ENCODE measurements at places on chromosomes 13 and 19.
A peak's percentile ranks its signal among the peaks of the same experiment; 100 is the strongest.

DNA sequence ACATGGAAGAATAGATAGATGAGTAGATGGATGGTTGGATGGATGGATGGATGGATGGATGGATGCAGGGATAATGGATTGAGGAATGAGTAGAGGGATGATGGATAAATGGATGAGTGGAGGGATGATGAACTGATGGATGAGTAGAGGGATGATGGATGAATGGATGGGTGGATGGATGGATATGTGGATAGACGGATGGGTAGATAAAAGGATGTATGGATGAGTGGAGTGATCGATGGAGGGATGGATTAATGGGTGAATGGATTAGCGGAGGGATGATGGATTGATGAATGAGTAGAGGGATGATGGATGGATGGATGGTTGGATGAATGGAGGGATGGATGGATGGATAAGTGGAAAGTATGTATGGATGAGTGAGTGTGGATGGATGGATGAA, 533.2 kb downstream of the RFC3 start:
- no peak for DNase-seq

- DNase-seq, result no peak
Observed at GRCh38 chr19:46014534-46014933, 8.3 kb downstream of the PGLYRP1 start.

- DNase-seq, result no peak
Observed at GRCh38 chr19:30148039-30148790, 206.2 kb downstream of the URI1 start.

DNA sequence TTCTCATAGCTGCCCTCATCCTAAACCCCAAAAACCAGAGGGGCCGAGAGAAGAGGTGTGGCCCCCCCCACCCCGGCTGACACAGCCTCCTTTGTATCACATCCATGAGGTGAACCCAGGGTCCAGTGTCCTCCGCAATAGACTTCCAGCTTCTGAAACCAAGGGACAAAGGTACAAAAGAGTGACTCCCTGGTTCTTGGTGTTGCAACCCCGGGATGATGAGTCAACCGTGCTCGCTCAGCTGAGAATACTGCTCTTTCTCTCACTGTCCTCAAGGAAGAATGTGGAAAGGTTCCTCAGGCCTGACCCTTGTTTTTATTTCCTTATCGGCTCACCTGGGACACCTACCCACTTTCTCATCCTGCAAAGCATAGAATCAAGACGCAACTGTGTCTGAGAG, 5.5 kb downstream of the SLC15A1 start:
- no peak for DNase-seq

GRCh38 chr13:94129490-94129894, 350.0 kb downstream of the DCT start:
- DNase-seq, result no peak

GRCh38 chr13:69641773-69642172, 465.9 kb upstream of the ATXN8OS start:
- DNase-seq, result no peak

DNA sequence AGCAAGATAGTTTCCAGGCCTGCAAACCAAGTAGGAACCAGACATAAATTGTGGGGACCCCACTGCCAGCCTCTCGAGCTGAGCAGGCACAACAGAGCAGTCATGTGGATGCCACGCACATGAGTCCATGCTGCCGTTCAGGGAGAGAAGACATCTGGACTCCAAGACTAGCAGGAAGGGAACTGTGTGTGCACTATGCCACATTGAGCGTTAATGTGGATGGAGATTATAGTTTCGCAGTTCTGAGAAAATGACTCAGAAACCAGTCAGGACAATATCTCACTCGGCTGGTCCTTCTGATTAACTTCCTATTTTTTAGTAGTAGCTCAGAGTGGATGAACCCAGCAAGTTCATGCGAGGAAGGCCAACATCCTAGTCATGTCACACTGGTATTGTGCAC, 124.9 kb downstream of the CRYL1 start:
- DNase-seq, result no peak

DNA sequence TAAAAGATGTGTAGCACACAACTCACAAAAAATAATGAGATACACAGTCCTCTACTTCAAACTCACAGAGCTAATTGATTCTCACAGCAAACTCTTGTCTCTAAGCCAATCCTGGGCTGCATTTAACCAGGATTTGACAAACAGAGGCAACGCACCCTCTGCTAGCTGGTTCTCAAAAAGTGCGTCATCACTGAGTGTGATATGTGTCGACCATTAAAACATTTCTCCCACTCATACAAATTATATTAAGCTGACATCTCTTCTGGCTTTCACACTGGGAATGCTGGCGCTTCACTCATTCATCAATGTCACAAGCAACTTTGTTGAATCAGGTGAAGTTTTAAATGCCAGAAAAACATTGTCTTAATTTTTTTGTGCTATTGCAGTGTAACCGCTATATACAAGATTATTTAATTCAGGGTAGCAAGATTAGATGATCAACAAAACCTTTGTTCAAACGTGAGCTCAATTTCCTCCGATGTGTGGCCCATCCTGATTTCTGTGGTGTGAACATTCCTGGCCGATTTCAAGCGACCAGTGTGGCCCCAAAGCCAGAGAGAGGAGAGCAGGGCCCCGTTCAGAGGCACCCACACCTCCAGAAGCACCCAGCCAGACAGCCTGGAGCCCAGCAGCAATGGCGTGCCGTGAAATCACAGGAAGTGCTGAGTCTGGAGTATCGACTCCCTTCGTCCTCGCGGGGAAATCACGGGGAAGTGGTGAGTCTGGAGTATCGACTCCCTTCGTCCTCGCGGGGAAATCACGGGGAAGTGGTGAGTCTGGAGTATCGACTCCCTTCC, 49.4 kb downstream of the RASA3 start:
- DNase-seq, result no peak

DNA sequence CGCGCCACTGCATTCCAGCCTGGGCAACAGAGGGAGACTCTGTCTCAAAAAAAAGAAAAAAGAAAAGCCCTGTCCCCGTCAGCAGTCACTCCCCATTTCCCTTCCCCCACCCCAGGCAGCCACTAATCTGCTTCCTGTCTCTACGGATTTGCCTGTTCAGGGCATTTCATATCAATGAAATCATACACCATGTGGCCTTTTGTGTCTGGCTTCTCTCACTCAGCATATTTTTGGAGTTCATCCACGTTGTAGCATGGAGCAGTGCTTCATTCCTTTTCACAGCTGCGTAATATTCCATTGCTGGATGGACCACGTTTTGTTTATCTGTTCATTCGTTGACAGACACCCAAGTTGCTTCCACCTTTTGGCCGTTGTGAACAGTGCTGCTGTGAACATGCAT, 36.1 kb upstream of the KLF2 start:
- no peak for DNase-seq

DNA sequence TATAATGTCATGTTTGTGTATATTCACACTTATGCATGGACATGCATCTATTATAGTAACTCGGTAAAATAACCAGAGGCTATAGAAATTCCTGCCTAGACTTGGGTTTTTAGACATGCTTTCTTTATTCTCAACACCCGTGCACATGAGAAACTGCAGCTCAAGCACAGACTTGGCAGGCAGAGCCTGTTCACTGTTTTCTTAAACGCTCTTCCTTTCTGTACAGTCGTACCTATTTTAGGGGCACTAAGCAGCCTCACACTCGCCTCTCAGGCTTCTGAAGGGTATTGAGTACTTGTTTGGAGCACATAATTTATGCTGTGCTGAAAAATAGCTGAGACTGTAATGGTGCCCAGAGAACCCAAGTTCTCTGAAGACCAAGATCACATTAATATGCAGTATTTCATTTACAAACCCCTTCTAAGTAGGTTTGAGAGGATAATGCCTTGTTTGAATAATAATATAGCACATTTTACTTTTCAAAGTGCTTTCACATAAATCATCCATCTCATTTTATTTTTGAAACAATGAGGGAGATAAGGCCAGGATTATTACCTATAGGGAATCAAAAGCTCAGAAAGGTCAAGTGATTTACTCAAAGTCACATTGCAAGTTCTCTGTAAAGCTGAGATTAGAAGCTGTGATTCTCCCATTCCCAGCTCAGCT, 429.9 kb downstream of the SPRY2 start:
- no peak for DNase-seq

DNA sequence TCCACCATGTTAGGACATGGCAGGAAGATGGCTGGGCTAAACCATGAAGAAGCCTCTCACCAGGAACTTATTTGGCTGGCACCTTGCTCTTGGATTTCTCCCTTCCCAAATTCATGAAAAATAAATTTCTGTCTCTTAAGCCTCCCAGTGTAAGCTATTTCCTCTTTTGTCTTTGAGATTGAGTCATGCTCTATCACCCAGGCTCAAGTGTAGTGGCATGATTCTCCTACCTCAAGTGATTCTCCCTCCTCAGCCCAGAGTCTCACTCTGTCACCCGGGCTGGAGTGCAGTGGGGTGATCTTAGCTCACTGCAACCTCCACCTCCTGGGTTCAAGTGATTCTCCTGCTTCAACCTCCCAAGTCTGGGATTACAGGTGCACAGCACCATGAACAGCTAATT, 12.6 kb downstream of the ZNF888 start:
- no peak for DNase-seq

DNA sequence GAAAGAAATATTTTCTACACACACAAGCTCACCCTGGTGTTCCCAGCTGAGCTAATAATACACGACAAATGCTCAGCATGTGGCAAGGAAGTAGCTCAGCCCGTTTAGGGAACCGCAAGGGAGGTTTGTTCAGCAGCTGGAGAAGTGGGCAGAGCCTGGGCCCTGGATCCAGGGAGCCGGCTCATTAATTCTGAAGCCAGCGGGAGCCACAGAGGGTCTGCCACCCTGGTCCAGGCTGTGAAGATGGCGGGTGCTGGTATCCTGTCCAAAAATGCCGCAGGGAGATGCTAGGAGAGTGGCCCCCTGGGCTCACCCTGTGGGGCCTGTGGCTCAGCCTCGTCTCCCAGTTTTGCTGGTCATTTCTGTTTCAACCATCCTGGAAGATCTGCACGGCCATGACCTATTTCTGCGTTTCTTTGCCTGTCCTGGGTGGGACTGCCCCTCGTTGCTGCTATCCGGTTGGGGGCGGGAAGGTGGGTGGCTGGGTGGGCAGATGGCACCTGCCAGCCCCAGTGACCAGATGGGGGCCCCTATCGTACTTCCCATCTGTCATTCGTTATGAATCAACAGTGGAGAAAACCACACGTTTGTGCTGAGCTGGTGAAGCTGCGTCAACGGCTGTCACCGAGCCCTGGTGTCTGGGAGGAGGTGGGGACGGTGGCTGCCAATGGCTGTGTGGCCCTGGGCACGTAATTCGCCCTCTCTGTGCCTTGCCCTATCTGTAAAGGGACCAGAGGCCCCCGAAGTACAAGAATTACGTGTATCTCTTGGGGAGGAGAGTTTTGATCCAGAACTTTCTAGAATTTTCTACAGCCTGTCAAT, 2.7 kb upstream of the GNA15 start:
- DNase-seq, result peak; percentile 77

- no peak for DNase-seq
Observed at GRCh38 chr13:67439365-67439764, 209.2 kb upstream of the PCDH9 start.

- DNase-seq, result no peak
Observed at GRCh38 chr13:26280822-26281221, 26.9 kb downstream of the CDK8 start.

- DNase-seq, result no peak
Observed at GRCh38 chr13:33107361-33107760, 91.1 kb downstream of the KL start.

DNA sequence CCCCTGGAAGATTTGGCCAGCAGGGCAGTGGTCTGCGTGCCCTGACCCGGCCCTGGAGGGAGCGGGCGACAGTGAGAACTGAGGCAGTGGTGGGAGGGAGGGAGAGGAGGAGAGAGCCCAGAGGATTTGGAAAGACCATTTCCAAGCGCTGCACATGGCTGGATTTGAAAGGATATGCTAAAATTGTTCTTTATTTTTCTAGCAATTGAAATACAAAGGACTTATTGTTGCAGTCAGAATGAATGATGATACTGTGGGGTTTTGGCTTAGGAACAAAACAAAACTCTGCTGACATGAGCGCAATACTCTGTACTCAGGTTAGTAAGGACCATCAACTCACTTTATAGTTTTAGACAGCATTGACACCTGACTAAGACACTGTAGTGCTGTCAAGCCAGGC, 69.5 kb downstream of the TNFRSF19 start:
- DNase-seq, result no peak

DNA sequence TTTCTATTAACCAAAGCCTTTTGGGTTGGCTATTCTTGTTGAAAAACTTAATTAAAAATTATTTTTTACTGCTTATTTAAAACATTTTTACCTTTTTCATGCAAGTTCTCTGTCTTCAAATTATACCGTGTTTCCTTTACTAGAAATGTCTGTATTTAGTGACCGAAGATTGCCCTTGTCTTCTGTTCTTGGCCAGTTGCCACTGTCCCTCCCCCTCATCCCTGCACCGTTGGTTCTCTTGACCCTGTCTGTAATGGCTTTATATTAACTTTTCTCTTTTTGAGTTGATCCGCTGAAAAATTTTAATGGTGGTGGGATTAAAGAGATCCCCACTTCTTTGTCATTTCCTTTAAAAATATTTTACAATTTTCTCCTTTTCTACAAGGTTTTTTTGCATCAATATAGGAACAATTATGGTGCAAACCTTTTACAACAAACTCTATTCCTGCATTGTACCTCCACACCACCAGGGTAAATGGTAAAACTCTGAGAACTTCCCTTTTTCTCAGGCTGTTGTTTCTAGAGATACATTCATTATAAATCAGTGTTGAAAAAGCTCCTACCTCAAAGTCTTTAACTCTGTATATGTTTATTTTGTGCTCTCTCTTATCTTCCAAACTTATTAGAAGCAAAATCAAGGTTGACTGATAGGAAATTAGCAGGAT, 12.9 kb upstream of the RNF113B start:
- no peak for DNase-seq

DNA sequence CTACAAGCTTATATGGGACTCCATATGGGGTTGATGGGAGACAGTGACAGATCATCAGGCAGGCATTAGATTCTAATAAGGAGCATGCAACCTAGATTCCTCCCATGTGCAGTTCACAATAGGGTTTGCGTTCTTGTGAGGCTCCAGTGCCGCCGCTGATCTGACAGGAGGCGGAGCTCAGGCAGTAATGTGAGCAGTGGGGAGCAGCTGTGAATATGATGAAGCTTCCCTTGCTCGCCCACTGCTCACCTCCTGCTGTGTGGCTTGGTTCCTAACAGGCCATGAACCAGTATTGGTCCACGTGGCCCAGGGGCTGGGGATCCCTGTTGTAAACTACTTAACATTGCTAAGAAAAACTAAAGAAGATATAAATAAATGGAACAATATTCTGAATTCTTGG, 378.4 kb downstream of the KCNRG start:
- no peak for DNase-seq

DNA sequence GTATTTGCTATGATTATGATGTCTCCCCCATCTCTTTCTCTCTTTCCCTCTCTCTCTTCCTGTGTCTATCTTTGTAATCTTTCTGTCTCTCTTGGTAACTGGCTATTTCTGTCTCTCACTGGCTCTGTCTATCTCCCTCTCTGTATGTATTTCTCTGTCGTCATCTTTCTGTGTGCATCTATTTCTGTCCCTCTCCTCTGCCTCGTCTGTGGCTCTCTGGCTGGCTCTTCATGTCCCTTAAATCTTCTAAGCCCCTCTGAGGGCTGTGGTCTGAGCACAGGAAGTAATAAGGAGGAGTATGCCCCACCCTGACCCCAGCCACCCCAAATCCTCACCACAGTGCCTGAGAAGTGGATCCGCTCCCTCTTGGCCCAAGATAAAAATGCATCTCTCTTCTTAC, 104.4 kb downstream of the DNAJC15 start:
- no peak for DNase-seq

GRCh38 chr13:75801388-75801945, 165.3 kb downstream of the LMO7 start:
- no peak for DNase-seq

Measured in CD8-positive, alpha-beta memory T cell (primary cell).